CD4-positive, alpha-beta T cell treated with Interleukin-1 beta for 1 hour (primary cell): ENCODE measurements at places on chromosomes 7 and 10.
A peak's percentile ranks its signal among the peaks of the same experiment; 100 is the strongest.

- peak; percentile 31 for DNase-seq
Observed at GRCh38 chr7:29337546-29338116, 143.1 kb downstream of the CHN2 start.

DNA sequence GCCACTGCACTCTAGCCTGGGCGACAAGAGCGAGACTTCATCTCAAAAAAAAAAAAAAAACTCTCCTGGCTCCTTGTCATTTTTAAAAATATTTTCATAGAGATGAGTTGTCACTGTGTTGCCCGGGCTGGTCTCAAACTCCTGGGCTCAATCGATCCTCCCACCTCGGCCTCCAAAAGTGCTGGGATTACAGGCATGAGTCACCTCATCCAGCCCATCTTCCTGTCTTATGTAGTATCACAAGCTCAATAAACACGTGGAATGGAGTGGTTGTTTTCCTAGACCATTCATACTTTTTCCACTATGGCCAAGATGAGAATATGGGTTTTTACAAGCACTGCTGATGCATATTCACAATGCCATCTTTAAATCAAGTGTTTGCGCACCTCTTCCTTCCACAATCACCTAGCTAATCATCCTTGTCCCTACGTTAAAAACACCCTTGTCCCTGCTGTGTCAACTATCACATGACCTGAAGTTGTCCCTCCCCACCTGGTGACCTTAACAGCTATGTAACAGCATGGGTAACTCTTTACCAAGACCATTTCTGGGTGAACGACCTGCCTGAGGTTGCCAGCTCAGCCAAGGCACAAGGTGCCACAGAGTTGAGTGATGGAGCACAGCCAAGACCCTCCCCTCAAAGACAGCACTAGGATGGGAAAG, 21.3 kb downstream of the DLG5 start:
- no peak for DNase-seq

- DNase-seq: peak; percentile 37
Observed at GRCh38 chr10:104274762-104275721, 6.1 kb downstream of the GSTO2 start.

- no peak for DNase-seq
Observed at GRCh38 chr7:107528461-107528860, 35.3 kb downstream of the COG5 start.

DNA sequence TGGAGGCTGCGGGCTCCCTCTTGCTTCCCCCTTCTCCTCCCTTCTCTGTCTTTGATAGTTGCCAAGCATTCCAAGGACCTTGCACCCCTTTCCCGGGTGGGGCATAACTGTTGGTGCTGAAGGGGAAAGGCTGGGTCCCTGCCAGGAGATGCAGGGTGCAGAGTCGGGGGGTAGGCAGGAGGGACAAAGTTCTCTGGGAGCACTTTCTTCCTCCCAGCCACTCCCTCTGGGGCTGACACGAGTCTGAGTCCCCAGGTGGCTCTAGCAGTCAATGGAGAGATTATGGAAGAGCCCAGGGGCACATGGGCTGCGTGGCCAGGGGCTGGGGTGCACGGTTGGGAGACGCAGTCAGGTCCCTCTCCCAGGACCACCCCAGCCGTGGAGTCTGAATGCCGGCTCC, 2.1 kb downstream of the CLDN15 start:
- no peak for DNase-seq

- DNase-seq: no peak
Observed at GRCh38 chr10:124498056-124498455, 36.4 kb downstream of the LHPP start.

DNA sequence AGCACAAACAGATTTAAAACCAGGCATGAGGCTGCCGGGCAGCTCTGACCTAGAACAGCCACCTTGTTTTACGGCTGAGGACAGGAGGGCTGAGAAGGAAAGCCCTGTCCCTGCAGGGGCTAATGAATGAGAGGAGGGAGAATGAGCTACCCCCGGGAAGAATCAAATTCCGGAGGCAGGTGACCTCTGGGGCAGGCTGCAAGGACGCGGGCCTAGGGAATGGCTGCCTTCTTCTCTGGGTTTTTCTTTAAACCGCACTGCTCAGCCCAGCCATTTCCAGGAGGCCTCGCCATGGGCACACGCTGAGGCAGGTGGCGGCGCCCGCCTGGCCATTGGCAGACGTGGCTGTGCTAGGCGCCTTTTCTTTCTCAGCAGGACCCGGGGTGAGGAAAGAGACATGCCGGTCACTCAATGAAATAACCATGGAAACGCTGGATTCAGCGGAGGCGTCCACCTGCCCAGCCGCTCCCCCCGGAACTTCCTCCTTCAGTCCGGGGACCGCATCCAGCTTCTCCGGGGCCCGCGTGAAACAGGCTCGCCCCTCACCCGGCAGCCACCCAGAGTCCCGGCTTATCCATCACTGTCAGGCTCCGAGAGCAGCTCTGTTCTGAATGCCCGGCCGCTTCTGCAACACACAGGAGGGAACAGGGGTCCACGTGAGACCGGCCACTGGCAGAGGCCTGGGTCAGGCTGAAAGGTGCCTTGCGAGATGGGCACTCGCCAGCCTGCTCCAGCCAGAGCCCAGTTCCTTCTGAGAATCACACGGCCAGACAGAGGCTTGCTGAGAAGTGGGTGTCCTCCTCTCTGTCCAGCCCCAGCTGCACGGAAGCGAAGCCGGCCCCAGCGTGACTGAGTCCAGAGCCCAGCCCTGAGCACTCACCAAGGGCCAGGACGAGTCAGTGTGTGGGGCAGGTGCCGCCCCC, 82.1 kb downstream of the PDGFA start:
- DNase-seq: no peak

DNA sequence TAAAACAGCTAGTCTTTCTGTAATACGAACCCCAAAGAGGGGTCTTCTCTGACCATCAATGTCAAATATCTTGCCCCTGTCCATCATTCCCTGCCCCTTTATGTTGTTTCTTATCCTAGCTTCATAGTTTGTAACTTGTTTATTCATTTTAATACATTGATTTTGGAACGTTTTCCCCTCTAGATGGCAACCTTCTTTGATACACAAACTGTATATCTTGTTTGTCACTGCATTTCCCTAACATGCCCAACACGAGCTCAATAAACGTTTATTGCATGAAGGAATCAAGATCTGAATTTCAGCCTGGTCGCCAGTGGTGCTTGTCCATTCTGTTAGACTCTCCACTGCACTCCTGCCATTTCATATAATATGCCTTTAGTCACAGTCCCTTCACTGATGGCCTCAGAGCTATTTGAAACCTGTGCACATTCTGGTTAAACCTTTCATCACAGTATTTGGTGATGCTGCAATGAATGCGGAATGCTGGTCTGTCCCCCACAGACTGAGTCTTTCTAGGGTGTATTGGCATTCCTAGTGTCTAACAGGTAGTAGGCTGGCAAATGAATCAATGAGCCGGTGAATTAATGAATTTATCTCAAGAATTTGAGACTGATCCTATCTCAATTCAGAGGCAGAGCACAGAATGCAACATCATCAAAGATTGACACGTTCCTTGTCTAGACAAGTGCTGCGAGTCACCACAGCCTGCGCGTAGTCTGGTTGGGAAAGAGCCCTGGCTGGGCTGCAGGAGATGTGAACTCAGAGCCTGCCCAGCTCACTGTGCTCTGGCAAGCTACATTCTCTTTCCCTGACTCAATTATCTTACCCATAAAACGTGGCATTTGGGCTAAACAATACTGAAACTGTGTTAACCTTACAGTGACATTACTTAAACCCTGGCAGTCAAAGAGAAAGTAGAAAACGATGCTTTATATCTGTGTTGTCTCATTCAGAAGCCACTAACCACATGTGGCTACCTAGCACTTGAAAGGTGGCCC, 55.2 kb upstream of the FRMD4A start:
- no peak for DNase-seq

- DNase-seq: no peak
Observed at GRCh38 chr10:56505555-56505954, 144.5 kb upstream of the ZWINT start.

DNA sequence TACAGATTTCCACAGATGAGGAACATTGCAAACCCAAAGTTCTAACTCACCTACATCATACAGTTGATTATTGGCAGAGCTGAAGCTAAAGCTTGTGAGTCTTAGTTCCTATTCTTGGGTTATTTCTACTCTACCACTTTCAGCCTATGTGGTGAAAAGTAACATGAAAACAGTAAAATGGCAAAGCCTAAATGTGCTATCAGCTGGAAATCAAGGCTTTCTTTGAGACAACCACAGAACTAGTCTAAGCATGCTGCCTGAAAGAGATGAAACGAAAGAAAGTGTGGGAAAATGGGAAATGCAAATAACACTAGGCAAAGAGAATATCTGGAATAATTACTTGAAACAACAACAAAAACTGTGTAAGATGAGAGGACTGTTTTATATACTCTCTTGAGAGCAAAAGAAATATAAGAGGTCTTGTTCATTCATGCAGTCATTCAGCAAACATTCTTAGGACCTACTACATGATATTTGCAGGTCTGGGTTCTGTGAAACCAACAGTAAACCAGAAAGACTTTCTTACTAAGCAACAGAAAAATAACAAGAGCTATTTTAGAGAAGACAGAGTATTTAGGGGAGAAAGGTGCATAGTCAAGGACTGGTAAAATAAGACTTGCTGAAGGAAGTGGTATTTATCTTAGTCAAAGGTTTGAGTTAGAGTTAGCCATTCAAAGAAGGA, 437.1 kb downstream of the HTR7 start:
- DNase-seq: no peak

GRCh38 chr10:69952821-69953221, 99.8 kb upstream of the MACROH2A2 start:
- DNase-seq: no peak

DNA sequence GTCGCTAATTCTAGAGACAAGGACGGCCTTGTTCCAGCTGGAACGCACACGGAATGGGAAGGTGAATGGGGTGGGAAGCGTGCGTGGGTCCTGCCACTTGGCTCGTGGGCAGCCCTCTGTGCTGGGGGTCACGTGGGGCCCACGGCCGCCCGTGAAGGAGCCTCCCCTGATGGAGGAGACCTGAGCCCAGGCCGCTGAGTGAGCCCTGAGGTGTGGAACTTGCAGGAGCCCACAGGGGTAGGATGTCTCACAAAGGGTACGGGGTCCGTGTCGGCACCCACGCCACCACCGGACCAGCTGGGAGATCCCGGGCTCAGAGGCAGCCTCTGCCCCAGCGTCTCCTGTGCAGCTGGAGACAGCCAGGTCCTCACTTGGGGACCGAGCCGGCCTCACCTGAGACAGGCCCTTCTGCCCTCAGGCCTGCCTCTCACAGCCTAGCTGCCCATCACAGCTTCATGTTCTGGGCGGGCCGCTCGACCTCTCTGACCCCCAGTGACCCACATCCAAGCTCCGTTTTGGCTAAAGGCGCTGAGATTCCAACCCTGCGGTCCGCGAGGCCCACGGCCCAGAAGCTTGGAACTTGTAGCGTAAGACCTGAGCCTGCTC, 84.8 kb downstream of the FOXL3 start:
- DNase-seq: no peak

DNA sequence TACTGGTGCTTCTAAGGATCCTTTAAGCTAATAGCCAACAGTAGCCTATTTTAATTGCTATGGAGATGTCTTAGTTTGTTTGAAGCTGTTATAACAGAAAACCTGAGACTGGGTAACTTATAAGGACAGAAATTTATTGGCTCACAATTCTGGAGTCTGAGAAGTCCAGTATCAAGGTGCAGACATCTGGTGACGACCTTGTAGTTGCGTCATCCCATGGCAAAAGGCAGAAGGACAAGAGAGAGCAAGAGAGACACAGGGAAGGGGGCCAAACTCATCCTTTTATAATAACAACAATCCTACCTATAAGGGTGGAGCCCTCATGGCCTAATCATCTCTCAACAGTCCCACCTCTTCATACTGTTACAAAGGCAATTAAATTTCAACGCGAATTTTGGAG, 39.1 kb downstream of the NRCAM start:
- DNase-seq: no peak

GRCh38 chr7:107854989-107855388, 36.0 kb upstream of the DLD start:
- DNase-seq: no peak
